ENCODE measurements at places on chromosomes 1 and 21.

GRCh38 chr1:21618561-21619374 lies 50.4 kb downstream of the RAP1GAP start:
- DNase-seq, result no peak

DNA sequence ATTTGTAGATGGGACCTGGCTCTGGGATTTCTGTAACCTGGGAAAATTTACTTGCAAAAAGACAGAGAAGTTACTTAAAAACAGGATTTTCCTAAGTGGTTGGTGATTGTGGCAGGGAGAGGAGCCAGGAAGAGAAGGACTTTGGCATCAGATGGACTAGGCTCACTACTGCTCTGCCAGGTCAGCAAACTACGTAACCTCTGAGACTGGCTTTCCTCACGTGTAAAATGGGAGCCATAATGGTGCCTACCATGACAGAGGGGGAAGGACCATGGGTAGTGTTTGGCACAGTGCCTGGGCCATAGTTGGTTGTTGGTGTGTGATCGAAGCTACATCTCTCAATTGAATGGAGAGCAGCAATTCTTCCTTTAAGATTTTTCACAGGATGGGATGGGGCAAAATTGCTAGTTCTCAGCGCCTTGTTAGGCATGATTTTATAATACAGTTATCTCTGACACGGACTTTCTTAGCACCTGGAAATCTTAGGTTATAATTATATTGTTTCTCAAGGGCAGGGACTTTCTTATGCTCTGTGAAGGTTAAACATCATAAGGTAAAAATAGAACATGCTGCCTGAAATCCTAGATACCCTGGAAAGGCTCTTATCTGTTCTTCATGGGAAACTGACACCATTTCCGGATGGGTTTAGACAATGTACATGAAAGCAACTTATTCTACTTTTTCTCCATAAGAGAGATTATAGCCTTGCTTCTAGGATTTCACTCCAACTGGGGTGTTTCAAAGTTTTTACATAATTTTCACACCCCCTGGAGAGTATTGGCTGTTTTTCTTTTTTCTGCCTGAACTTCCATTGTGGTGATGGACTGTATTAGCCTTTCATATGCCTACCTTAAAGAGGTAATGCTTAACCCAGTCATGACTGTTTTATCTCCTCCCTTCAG lies 10.9 kb downstream of the ROR1 start:
- no peak for DNase-seq

GRCh38 chr1:16915627-16915973 lies 6.1 kb upstream of the CROCC start:
- peak; percentile 33 for DNase-seq

DNA sequence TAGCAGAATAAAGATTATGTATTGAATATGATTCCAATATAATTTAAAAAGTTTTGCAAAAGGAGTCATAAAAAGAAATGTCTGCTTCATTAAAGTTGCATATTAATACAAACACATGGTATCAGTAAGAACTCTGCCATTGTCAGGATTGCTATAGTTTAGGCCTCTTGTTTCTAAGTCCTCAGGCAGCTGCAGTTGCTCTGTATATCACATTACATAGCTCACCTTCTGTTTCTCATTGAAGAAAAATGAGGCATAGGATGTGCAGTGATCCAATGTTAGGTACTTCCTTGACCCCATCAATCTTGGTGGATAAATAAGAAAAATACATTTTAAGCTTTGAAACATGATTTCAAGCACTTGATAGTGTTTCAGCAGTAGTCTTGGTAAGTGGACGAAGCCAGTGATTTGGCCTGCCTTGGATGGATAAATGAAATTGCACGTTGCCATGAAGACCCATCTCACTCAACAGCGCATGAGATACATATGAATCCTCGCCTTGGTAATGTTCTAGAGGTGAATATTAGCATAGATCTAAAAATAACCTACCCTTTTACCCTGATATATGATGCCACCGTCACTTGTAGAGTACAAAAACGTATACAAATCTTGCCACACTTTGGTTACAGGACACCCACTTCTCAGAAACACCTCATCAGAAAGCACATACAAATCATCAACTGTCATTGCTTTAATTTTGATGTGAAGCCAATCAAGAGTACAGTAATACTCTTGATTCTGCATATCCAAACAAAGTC lies 25.3 kb downstream of the ZFYVE9 start:
- DNase-seq, result no peak

DNA sequence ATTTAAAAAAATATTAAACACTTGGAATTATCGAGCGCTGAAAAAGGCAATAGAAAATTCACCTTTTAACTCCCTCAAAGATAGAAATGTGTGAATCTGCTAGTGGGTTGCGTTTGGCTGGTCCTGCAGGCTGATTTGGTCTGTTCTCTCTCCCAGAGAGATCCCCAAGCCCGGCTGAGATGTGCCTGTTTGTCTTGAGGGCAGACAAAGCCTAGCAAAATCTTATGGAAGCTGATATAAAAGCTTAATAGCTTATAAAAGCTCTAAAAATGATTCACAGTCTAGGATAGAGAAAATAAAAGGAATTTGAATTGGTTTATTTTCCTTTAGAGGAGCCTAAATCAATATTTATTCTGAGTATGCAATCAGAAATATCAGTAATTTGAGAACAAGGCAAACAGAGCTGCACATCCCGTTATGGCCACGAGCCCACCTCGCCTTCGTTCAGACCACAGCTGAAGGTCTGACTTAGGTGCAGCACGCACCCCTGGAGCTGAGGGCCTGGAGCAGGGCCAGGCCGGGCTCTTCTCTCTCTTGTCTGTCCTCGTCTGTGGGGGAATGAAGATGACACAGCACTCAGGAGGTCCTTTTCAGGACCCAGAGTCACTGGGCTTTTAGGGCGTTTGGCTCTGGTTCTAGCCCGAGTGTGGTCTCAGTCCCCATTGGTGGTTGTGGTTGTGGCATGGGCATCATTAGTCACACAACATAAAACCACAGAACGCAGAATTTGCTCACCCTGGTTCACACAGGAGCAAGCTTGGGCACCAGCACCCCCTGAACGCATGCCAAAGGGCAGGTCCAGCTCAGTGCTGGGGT lies 18.6 kb downstream of the PDE9A start:
- no peak for DNase-seq

- no peak for DNase-seq
Measured at GRCh38 chr1:188551176-188551575, 1722.4 kb downstream of the PLA2G4A start.
